ENCODE measurements at places on chromosomes 6 and 20. TPM values are rescaled to one million over a fixed set of nuclear protein-coding genes. Genes with fewer than 3 reads are reported as not detected.

The SLCO4A1 gene
- polyA plus RNA-seq, result 1.4 TPM

The NOTCH4 gene
- polyA plus RNA-seq, result 8.1 TPM

GRCh38 chr20:25173886-25174308 lies 21.6 kb upstream of the ENTPD6 start:
- DNase-seq, result no peak

GRCh38 chr6:122154912-122155575 lies 244.4 kb upstream of the HSF2 start:
- DNase-seq, result no peak

DNA sequence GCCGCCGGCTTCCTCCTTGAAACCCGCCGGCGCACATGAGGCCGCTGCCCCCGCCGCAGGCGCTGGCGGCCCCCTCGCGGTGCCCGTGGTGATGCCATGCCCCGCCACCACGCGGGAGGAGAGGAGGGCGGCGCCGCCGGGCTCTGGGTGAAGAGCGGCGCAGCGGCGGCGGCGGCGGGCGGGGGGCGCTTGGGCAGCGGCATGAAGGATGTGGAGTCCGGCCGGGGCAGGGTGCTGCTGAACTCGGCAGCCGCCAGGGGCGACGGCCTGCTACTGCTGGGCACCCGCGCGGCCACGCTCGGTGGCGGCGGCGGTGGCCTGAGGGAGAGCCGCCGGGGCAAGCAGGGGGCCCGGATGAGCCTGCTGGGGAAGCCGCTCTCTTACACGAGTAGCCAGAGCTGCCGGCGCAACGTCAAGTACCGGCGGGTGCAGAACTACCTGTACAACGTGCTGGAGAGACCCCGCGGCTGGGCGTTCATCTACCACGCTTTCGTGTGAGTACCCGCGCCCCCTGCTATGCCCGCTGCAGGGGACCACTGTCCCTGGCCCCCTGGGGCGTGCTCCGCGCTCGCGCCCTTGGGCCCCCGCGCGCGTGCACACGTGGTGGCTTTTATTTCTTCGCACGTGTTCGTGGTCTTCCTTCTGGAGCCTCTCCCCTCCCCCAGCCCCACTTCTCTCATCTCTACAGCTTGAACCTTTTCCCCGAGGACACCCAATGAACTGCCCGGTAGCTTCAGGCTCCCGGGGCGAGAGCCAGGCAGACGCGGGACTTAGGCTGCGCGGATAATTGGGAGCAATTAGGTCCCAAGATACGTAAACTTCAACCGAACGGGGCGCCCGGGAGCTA lies 453 bp downstream of the KCNQ5 start:
- DNase-seq, result peak; percentile 27

DNA sequence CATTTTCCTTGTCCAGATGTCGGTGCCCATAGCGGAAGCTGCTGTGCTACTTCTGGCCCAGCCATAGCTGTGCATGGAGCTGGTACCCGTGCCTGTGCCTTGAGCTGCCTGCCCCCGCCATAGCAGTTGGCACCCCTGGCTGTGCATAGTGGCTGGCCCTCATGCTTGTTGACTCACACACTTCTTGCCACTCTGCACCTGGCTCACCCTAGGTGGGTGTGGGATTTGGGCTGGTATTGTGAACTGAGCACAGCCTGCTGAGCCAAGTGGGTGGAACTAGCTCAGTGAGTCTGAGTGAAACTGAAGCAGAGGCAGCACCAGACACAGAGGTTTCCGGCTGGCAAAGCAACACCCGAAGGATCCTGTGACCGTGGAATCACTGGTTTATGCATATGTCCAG lies 689.5 kb upstream of the EYS start:
- DNase-seq, result peak; percentile 0

DNA sequence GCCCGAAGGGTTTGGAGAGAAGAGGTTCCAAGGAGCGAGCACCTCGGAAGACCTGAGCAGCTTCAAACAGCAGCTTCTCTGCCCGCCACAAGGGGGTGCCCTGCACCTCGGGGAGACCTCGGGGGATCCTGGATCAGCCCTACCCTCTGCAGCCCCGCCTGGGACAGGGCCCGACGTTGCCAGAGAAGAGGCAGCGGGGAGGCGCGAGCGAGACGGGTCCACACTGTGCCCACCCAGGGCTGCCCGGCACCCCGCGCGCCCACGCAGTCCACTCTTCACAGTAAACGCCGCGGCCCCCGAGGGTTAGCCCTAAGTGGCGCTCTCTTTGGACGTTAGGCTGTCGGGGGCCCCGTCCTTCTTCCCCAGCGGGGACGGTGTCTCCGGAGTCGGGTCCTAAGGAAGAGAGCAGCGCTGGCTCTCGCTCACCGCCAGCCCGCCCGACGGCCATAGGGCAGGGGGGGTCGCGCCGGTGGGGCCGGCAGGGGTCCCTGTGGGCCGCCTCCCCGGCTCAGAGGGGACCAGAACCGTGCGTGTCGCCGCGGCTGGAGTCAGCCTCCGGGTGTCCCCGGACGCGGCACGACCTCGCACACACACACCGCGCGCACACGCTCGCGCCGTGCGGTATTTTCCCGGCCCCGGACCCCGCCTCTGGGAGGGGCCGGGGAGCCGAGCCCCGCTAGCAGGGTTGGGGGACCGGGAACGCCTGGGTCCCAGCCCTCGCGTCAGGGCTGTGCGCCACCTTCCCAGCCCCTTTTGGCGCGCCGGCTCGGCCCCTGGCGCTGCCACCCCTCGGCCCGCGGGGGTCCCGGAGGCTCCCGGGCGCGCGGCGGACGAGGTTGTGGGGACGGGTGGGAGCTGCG lies 929 bp downstream of the CDH22 start:
- DNase-seq, result peak; percentile 31

DNA sequence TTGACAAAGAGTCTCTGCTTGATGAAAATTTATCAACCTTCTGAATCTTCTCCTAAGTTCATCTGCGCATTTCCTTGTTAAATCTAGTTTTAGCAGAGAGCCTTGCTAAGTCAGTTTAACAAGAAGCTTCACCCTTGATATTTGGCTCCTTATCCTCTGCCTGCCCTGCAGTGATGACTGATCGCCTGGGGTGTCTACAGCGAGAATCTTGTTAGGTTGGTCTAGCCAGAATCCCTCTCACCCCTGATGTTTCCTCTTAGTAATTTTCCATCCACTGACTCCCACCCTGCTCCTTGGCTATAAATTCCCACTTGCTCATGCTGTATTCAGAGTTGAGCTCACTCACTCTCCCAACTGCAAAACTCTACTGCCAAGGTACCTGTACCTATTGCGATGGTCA lies 114.1 kb downstream of the TENT5A start:
- no peak for DNase-seq

GRCh38 chr20:25525867-25526266 lies 59.5 kb downstream of the NINL start:
- peak; percentile 83 for DNase-seq
